ENCODE measurements at places on chromosomes 3 and 15.

GRCh38 chr15:70488002-70488605, 275.3 kb downstream of the UACA start:
- peak; percentile 62 for DNase-seq

GRCh38 chr15:56495053-56495452, 30.1 kb upstream of the MNS1 start:
- no peak for DNase-seq

DNA sequence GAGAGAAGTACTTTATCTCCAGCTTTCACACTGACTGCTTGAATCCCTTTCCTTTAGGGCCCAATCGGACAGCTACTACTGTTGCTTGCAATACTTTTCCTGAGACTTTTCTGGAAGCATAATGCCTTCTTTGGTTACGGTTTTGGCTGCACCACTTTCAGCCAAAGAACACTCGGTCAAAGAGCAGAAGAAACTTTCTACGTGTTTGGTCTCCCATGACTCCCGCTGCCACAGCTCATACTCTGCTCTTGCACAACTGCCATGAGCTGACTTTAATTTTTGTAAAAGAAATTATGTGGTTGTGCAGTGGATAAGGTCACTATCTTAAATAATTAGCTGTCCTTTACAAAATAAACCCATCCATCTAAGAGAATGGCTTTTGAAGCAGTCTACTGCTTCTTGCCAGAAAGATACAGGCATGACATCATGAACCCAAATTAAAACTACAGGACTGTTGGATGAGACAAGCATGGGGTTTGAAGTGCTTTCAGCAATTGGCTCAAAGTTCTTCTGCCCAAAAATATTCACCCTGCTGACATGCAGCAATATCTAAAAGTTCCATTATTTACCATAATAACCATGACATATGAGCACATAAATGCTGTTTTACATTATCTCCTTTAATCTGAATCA, 42.0 kb downstream of the PROS1 start:
- DNase-seq = no peak

GRCh38 chr3:129577366-129577765, 29.1 kb downstream of the PLXND1 start:
- no peak for DNase-seq

DNA sequence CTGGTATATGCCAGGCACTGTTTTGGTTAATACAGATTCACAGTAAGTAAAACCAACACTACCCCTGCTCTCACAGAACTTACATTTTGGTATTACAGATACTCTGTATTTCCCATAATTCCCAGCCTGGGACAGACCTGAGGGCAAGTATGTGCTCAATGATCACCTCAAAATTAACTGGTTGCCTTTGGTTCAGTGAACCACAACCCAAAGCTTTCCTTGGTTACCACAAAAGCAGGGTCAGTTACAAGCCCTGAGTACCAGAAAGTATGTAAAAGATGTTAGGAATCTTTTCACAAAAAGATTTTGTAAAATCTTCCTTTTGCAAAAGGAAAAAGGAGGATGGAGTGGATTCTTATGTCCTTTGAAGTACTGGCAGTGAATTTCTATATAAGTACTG, 72.2 kb upstream of the GUCA1C start:
- no peak for DNase-seq

DNA sequence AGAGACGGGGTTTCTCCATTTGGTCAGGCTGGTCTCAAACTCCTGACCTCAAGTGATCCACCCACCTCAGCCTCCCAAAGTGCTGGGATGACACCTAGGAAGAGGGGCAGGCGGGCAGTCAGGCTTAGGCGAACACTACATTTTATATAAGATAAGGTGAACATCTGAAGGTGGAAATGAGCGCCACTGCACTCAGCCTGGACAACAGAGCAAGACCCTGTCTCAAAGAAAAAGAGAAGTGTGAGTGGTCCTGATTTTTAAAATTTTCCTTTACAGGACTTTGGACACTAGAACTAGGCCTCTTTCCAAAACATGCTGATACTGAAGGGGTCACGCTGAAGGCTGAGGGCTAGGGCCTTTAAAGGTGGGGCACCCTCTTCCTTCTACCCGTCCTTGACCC, 48.0 kb downstream of the ZDHHC19 start:
- no peak for DNase-seq

DNA sequence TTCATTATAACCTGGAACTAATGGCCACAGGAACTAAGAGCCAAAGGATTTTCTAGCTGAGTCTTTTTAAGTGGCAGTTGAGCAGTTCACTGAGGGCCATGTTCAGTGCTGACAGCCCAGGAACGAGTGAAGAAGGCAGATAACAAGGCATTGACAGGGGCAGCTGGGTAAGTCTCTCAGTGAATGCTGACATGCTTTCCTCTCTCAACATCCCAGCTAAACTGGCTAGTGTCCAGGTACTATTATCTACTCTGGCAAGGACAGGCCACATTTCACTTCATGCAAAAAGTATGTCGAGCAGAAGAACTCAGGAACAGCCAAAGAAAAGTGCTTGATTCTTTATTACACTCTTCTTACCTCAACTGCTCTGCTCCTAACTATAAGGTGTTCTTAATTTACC, 515.9 kb downstream of the NLGN1 start:
- DNase-seq = no peak

DNA sequence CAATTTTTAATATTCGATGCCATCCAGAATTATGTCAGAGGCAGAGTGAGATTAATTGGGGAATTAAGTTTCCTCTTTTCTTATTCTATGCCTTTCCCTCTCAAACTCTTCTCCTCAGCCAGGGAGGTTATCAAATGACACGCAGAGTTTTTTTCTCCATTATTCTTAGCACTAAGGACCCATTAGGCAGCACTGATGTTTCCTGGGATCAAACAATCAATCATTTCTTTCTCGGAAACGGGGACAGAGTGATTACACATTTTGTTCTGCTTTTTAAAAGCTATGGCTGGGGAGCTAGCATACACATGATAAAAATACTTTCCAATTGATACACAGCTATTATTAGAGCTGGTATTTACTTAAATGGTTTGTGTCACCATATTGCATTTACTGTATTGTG, 35.3 kb upstream of the PSMD6 start:
- no peak for DNase-seq

- no peak for DNase-seq
Measured at GRCh38 chr3:55620351-55621025, 133.4 kb upstream of the WNT5A start.

DNA sequence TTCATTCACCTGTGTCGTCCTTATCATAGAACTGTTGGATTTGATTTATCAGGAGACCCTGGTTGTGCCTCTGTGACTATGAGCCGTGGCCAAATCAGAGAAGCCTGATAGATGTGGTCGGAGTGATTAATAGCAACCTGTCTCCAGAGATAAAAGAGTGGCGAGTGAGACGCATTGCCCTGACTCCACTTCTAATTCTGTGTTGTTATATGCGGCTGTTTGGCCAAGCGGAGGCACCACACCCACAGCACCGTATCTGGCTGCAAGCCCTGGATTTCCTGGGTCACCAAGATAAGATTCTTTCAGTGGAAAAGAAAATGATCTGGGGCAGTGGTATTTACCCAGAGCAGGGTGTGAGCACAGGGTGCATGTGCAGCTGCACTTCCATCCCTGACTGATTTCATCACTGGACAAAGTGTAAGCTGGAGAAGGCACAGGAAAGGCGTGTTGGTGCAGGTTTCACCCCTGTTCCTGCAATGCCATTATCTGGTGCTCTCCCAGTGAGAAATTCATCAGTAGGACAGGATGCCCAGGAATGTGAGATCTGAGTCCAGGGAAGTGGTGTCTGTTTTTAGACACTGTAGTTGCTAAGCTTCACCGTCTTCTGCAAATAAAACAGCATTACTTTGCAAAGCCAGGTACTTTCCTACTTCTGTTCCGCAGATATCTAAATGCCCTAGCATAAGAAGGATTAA, 84.6 kb downstream of the CD47 start:
- DNase-seq = no peak

- DNase-seq = no peak
Measured at GRCh38 chr3:30733209-30733608, 126.8 kb downstream of the TGFBR2 start.

GRCh38 chr3:161153480-161153879, 48.3 kb upstream of the B3GALNT1 start:
- no peak for DNase-seq

GRCh38 chr15:70775160-70775559, 11.8 kb upstream of the UACA start:
- DNase-seq = no peak

DNA sequence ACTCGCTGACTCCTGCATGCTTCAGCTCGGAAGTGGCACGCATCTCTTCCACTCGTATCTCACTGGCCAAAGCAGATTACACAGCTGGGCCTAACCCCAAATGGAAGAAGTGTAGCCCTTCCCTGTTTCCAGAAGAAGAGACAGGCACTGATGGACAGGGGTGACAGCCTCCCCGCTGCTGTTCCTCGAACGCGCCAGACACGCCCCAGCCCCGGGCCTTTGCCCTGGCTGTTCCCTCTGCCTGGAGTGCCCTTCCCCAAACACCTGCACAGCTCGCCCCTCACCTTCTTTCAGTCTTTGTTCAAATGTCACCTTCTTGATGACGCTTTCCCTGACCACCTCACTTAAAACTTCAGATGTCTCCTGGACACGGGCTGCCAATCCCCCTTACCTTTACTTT, 26.0 kb upstream of the CYP11A1 start:
- no peak for DNase-seq

GRCh38 chr3:191783024-191783423, 322.1 kb downstream of the PYDC2 start:
- DNase-seq = no peak

DNA sequence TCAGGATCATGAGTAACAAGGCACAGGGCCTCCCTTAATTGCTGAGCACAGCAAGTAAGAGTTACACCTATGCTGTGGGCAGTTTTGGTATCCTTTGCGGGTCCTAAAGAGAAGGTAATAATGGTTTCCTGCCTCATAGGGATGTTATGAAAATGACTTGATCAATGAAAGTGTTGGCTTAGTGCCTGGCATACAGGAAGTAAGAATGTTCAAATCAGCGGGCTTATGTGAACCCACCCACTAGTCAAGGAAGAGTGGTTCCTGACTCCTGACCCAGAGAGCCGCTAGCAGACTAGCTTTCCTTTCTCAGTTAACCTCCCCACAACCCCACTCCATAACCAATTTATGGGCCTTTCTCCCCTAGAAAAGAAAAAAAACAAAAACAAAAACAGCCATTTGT, 5.2 kb upstream of the ADAMTS9 start:
- no peak for DNase-seq

DNA sequence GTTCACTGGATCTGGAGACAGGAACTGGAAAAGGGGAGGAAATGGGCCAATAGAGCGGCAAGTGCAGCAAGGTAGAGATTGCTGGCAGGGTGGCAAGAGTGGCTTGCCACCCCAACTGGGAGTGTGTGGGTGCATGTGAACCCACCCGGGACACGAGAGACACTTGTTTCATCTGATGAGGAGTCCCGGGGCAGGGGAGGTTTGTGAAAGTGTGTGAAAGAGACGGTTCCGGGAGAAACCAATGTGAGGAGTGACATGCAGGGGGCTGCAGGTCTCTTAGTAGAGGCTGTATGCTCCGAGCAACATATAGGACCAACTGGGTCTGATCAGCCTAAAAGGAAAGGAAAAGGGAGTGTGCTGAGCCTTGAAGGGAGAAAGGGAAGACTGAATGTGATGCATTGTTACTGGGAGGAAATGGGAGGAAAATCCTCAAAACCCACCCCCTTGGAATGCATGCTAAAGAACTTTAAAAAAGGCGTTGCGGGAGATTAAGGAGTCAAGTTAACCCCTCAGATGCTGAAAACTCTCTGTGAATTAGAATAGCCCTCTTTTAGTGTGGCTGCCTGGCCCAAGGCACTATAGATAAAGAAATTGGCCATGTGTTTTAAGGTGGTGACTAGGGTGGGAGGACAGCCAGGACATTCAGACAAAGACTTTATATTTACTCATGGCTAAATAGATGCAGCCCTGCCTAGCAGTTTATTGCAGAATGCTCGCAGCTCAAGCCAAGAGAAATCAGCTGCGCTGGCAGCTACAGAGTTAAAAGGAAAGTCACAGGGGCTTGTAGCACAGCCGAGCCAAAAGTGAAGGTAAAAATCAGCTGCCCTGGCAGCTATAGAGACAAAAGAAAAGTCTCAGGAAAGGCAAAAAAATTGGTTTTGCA, 9.1 kb upstream of the SLC9C1 start:
- DNase-seq = no peak

- DNase-seq = no peak
Measured at GRCh38 chr3:66494959-66495667, 5.7 kb downstream of the LRIG1 start.

DNA sequence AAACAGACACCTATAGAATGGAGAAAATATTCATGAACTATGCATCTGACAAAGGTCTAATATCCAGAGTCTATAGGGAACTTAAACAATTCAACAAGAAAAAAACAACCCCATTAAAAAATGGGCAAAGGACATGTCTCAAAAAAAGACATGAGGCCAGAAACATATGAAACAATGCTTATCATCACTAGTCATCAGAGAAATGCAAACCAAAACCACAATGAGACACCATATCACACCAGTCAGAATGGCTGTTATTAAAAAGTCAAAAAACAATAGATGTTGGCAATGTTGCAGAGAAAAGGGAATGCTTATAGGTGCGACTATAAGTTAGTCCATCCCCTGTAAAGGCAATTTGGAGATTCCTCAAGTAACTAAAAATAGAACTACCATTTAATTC, 11.4 kb upstream of the HDGFL3 start:
- DNase-seq = no peak

Data from stimulated activated CD4-positive, alpha-beta T cell treated with anti-CD3 and anti-CD28 coated beads, Interleukin-4, amount 100 ng/mL, for 48 hours (primary cell).